Adrenal gland (tissue), 19 donors: ENCODE measurements at places on chromosomes 1 and 21. TPM values are rescaled to one million over a fixed set of nuclear protein-coding genes. Genes with fewer than 3 reads are reported as not detected.
A peak's percentile ranks its signal among the peaks of the same experiment; 100 is the strongest.

DNA sequence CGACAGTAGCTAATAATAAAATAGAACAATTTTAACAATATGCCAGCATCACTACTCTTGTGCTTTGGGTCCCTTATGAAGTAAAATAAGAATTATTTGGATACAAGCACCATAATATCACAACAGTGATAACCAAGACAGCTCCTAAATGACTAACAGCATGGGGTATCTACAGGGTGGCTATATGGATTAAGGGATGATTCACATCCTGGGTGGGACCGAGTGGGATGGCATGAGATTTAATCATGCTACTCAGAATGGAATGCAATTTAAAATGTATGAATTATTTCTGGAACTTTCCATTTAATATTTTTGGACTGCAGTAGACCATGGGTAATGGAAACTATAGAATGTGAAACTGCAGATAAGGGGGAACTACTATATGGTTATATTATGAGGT, 28.1 kb upstream of the B3GALNT2 start:
- no peak for DNase-seq
- no peaks in the 10 kb centered on the region for H3K4me1 ChIP-seq
- no peaks in the 10 kb centered on the region for H3K36me3 ChIP-seq
- no peak overlapping the region for H3K27ac ChIP-seq

DNA sequence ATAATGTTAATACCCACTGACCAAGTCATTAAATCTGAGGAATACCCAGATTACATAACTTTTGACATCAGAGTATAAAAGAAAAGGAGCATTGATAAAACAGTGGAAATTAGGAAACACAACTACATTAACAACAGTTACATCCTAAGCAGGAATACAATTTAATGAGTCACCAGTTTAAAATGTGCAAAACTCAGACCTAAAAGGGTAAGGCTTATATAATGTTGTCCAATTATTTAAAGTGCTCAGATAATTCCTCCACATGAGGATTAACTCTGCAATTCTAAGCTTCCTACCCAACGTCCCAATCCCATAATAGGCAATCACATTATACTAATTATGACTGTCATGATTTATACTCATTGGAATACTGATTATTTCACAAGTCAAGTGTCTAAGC, 50.5 kb downstream of the ABL2 start:
- no peaks in the 10 kb centered on the region for H3K36me3 ChIP-seq
- H3K4me3 ChIP-seq = no peak overlapping the region
- H3K27ac ChIP-seq = no peak overlapping the region

DNA sequence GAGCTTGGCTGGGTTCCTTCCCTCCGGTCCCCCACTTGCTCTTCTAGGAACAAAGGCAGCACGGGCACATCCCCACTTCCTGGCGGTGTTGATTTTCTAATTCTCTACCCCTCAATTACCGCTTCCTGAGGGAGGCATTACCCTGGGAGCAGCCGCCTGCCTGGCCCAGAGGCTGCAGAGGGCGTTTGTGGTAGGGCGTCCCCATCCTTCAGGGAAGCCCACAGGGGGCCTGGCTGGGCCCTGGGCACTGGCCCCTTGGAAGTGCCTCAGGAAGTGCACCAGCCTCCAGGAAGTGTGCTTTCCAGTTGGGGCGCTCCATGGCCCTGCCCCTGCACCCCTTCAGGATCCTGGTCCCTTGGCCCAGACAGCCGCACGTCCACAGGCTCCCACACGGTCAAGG, 42.1 kb upstream of the CASZ1 start:
- H3K27me3 ChIP-seq = peaks cover 9% of the 10 kb centered on the region
- no peaks in the 10 kb centered on the region for H3K36me3 ChIP-seq
- H3K4me3 ChIP-seq = no peak overlapping the region
- DNase-seq = no peak
- no peaks in the 10 kb centered on the region for H3K4me1 ChIP-seq

GRCh38 chr1:15196807-15197530, 43.4 kb downstream of the TMEM51 start:
- H3K4me1 ChIP-seq = peaks cover 34% of the 10 kb centered on the region
- no peak overlapping the region for H3K4me3 ChIP-seq
- no peak overlapping the region for H3K27ac ChIP-seq
- DNase-seq = no peak

DNA sequence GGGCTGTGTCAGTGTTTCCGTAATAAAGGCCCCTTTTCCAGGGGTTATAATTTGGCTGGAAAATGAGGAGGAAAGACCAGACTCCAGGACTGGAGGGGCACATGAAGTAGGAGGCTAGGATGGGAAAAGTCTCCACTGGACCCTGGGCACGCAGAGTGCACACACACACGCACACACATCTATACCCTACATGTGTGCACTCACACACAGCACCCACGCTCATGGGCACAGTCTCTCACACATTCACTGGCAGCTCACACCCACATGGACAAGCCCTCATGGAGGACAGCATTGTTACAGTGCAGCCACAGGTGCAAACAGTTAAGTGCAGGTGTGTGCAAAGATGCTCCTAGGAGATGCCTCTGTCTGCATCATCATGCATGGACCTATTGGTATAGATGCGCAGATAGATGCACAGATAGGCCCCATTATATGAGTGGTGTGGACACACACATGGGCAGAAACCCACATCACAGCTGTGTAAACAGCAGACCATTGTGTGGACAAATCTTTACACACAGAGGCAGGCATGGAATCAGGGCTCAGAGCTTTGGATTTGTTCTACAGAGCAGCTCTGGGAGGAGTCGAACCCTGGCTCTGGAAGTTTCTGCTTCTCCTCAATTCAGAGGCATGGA, 9.1 kb upstream of the RUNX3 start:
- no peak for DNase-seq
- H3K4me1 ChIP-seq = no peaks in the 10 kb centered on the region
- H3K36me3 ChIP-seq = no peaks in the 10 kb centered on the region
- peaks cover 21% of the 10 kb centered on the region for H3K27me3 ChIP-seq
- no peak overlapping the region for H3K4me3 ChIP-seq
- no peak overlapping the region for H3K27ac ChIP-seq

DNA sequence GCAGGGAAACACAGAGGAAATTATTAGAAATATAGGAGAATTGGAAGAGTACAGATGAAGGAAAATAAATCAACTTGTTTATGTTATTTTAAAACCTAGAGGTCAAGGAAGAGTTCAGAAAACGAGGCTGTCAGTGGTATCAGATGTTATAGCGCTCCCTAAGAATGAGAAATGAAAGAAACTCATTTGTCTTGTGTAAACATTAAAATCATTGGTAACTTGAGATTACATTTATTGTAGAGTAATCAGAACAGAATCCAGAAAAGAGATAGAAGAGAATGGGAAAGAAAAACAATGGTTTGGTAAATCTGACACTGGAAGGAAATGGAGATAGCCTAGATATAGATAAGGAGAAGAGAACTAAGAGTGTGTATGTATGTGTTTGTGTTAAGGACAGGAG, 106.4 kb downstream of the ATF6 start:
- no peaks in the 10 kb centered on the region for H3K27me3 ChIP-seq
- no peak overlapping the region for H3K4me3 ChIP-seq
- H3K27ac ChIP-seq = no peak overlapping the region
- no peaks in the 10 kb centered on the region for H3K36me3 ChIP-seq
- no peak for DNase-seq

- no peaks in the 10 kb centered on the region for H3K4me1 ChIP-seq
- H3K4me3 ChIP-seq = no peak overlapping the region
- H3K27me3 ChIP-seq = no peaks in the 10 kb centered on the region
- DNase-seq = no peak
- no peaks in the 10 kb centered on the region for H3K36me3 ChIP-seq
- no peak overlapping the region for H3K27ac ChIP-seq
Observed at GRCh38 chr1:115606305-115606704, 35.5 kb upstream of the VANGL1 start.

DNA sequence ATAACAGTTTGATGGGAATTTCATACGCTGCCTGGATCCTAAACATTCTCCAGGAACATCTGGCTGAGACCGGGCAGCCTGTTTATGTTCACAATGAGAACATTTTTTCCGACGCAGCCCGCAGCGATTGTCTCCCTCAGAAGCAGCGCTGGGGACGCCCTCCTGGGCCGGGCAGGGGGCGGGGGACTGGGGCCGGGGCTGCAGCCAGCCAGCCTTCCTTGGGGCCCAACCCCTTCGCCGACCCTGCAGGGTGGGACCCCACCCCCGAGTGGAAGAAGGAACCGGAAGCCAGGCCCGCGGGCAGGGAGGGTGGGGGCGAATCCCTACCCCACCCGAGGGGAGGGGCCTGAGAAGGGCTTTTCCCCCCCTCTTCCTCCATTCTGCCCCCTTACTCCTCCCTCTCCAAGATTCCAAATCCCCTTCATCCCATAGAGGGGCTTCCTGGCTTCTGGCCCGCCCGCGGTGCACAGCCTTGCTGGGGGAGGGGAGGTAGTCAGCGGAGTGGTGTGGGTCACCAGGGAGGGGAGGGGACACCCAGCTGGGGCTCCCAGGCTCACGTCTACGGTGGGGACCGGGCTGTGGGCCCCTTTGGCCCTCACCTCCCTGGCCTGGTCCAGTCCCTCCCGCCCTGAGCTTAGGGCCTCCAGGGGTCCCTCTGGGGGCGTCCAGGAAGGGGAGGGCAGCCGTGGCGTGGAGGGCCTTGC, 60.6 kb downstream of the WNT9A start:
- H3K27me3 ChIP-seq = peaks cover 6% of the 10 kb centered on the region
- H3K4me3 ChIP-seq = no peak overlapping the region
- no peaks in the 10 kb centered on the region for H3K4me1 ChIP-seq
- H3K36me3 ChIP-seq = no peaks in the 10 kb centered on the region
- peak; percentile 20 for DNase-seq

DNA sequence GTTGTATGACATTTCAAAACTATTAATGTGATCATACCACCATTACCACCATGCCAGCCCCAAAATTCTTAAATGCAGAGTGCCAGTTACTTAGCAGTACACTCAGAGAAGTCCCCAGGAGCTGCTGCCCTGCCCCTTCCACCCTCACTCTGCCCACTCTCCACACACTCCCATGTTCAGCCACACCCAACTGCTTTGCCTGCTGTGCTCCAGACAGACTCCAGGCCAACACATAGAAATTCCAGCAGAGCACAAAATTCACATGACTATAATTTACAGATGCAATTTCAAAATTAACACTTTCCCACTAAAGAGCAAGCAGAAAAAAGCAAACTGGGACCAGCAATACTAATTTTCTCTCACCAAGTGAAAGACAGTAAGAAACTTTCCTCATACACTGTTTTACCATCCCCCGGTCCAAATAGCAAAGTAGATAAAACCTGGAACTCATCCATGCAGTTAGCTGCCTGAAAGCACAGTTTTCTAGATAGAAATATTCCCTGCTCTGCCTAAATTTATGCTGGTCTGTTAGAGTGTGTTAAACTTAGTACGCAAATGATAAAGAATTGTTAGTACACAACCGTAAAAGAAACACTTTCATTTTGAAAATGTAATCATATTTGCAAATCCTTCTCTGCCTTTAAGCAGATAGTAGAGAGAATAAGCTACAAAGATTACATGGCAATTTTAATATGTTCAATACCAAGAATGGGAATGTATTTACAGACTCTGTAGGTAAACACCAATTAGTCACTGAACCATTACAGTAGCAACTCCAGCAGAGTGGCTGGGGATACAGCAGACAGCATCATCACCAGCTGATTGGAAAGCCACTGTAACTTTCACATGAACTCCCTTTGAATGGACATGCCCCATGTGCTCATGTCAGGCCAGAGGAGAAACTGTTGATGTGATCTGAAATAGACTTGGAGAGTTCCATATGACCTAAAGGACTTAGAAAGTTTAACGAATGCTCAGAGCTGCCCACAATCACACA, 176.5 kb downstream of the VAV3 start:
- DNase-seq = no peak
- no peak overlapping the region for H3K4me3 ChIP-seq
- no peaks in the 10 kb centered on the region for H3K36me3 ChIP-seq
- no peaks in the 10 kb centered on the region for H3K4me1 ChIP-seq

GRCh38 chr1:18951416-18951815, 5.1 kb downstream of the IFFO2 start:
- H3K36me3 ChIP-seq = no peaks in the 10 kb centered on the region
- H3K4me1 ChIP-seq = peaks cover 87% of the 10 kb centered on the region
- H3K4me3 ChIP-seq = no peak overlapping the region
- H3K27me3 ChIP-seq = no peaks in the 10 kb centered on the region

- H3K4me1 ChIP-seq = no peaks in the 10 kb centered on the region
- no peak overlapping the region for H3K27ac ChIP-seq
- H3K4me3 ChIP-seq = no peak overlapping the region
- DNase-seq = no peak
- no peaks in the 10 kb centered on the region for H3K36me3 ChIP-seq
Observed at GRCh38 chr1:185369786-185370185, 52.7 kb upstream of the IVNS1ABP start.

GRCh38 chr1:161192476-161193465, 6.1 kb downstream of the ADAMTS4 start:
- H3K4me3 ChIP-seq = no peak overlapping the region
- H3K36me3 ChIP-seq = no peaks in the 10 kb centered on the region
- no peak overlapping the region for H3K27ac ChIP-seq
- peaks cover 36% of the 10 kb centered on the region for H3K4me1 ChIP-seq
- peak; percentile 83 for DNase-seq

GRCh38 chr1:32241001-32241763, 5.8 kb upstream of the FAM167B start:
- DNase-seq = peak; percentile 89
- peak overlapping the region; percentile 32 for H3K4me3 ChIP-seq
- peak overlapping the region; percentile 81 for H3K27ac ChIP-seq

DNA sequence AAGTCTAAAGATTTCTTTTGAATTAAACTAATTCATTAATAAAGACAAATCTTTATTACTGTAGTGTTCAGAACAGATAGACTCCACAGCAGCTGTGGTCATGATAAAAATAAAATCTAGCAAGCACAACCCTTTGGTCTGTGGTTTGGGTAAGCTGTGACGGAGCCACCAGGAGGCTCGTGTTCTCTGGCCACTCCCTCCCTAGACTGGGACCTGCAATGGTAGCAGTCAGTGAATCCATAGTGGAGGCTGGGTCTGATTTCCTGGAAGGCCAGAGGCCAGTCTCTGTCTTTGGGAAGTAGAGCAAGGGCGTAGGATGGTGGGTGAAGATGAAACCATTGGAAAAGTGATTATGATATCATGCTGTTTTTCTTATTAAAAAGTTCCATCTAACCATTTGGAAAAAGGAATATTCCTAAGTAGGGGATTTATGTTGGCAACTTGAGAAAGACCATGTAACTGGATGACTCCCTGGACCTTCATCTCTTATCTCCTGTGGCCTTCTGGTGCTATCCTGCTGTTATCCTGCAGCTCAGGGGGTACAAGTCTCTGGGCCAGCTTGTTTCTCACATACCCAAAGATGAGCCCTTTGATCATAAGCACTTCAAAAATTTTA, 39.0 kb downstream of the TENT5C start:
- no peaks in the 10 kb centered on the region for H3K27me3 ChIP-seq
- no peak overlapping the region for H3K27ac ChIP-seq
- no peak overlapping the region for H3K4me3 ChIP-seq
- no peak for DNase-seq

GRCh38 chr21:36384885-36385232, 333 bp upstream of the CHAF1B start:
- H3K4me3 ChIP-seq = no peak overlapping the region
- H3K27me3 ChIP-seq = no peaks in the 10 kb centered on the region
- H3K36me3 ChIP-seq = no peaks in the 10 kb centered on the region
- peaks cover 3% of the 10 kb centered on the region for H3K4me1 ChIP-seq
- DNase-seq = no peak
- no peak overlapping the region for H3K27ac ChIP-seq

- no peaks in the 10 kb centered on the region for H3K4me1 ChIP-seq
- DNase-seq = no peak
- H3K27ac ChIP-seq = no peak overlapping the region
- H3K27me3 ChIP-seq = no peaks in the 10 kb centered on the region
Observed at GRCh38 chr21:46477765-46478164, 19.1 kb downstream of the DIP2A start.

GPATCH2 gene
- total RNA-seq = 15.5 TPM

BGLAP gene
- total RNA-seq = 1.4 TPM

CPT2 gene
- 39.9 TPM for total RNA-seq

PDC gene
- total RNA-seq = not detected

FAM131C gene
- total RNA-seq = 4.2 TPM

EPHX1 gene
- total RNA-seq = 1,400 TPM
